ENCODE measurements at places on chromosomes 1 and 21.

DNA sequence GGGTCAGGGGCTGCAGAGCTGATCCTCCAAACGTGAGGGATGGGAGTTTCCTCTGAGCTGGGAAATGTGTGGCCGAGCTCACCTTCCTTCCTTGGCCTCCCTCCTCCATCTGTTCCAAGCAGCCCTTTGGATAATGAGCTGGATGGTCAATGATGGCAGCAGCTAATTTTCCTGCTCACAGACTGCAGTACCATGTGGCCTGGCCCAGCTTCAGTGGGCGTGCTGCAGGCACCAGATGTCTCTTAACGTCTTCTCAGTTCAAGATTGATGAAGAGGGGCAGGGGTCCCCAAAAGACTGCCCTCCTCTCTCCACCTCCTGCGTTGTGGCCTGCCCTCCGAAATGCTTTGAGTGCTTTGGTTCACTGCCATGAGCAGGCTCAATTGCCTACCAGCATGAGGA lies 86.0 kb downstream of the UBIAD1 start:
- peak; percentile 88 for DNase-seq

DNA sequence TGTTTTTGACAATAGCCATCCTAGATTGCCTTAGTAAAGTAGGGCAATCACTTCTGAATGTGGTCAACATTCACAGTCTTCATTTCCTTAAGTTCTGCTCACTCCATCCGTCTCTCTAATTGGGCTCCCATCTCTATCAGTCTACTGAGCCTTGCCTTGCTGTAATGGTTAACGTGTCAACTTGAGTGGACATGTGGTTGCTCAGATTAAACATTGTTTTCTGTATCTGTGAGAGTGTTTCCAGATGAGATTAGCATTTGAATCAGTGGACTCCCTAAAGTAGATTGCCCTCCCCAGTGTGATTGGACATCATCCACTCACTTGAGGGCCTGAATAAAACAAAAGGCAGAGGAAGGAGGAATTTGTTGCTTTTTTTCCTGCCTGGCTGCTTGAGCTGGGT lies 26.4 kb downstream of the C1orf216 start:
- DNase-seq = no peak

DNA sequence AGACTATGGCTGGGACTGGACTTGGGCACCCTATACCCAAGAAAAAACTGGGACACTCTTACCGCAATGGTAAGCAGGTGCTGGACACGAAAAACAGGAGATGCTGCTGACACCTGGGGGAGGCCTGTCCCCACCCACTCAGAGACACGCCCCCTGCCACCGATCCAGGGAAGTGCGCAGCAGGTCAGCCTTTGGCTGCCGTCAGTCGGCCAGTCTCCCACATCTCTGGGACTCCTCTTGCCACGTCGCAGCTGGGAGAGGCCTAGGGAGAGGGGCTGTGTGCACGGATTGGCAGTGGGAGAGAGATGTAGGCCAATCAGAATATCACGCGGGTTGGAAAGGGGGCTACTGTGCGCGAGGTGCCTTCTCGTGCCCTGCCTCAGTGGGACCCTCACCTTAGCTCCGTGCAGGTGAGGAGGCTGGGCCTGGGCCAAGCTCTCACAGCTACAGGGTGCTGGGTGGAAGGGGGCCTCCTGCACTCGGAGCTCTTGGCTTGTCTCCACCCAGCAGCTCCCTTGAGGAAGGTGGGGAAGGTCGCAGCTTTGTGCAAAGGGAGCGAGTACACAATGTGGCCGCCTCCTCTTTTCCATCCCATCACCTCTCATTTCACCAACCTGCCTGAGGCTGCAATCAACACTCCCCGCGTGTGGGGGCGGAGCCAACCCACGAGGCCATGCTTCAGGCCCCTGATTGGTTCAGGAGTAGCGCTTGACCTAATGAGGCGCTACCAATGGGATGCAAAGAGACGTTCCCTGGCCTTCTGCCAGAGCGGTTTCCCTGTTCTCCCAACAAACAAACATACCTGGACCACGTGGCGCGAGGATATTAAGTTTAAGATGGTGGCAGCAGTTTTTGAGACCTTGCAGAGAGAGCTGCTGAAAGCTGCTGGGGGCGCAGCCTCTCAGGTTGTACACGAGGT lies 25.7 kb upstream of the LDLRAP1 start:
- no peak for DNase-seq

DNA sequence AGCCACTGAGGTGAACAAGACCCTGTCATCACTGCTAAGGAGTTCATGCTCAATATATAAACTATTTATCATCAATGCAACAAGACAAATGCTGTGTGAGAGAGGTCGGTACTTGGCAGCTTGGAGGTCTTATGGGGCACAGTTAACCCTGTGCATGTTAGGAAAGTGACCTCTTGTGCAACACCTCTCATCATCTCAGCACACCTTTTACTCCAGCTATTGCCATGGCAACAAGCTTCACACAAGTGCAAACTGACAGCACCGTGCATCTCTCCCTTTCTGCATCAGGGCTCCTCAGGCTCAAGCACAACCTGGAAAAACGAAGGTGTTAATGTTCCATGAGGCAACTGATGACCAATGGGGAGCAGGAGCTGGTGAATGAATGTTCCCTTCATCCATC lies 14.7 kb upstream of the MYSM1 start:
- no peak for DNase-seq

DNA sequence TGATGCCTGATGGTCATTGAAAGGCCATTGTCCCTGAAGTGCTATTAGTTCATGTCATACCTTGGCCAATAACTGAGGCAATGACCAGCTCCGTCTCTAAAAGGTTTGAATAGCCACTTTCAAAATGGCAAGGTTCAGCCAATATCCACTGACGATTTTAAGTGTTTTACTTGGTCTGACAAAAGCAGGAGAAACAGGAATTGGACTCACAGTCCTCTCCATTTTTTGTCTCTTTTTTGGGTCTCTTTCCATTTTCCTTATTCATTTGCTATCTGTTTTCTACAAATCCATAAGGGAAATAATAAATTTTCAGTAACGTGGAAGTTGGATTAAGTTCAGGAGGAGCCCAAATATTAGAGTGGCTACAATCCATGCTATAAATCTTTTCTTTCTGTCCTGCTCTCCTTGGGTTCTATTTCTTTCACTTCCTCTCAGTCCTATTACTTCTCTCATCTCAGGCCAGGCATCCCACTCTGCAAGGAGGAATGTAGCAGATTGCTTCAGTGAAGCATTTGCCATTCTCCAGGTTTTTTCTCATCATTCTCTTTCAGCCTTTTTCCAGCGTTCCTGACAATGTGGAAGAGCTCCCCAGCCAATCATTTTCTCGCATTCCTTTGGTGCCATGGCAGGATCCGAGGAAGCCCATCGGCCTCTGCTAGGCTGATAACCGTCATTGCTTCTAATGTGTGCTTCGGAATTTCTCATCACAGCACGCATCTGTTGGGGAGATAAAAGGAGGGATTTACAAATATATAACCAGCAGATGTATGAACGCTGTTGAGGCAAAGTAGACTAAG lies 414.5 kb downstream of the ADGRL2 start:
- no peak for DNase-seq

DNA sequence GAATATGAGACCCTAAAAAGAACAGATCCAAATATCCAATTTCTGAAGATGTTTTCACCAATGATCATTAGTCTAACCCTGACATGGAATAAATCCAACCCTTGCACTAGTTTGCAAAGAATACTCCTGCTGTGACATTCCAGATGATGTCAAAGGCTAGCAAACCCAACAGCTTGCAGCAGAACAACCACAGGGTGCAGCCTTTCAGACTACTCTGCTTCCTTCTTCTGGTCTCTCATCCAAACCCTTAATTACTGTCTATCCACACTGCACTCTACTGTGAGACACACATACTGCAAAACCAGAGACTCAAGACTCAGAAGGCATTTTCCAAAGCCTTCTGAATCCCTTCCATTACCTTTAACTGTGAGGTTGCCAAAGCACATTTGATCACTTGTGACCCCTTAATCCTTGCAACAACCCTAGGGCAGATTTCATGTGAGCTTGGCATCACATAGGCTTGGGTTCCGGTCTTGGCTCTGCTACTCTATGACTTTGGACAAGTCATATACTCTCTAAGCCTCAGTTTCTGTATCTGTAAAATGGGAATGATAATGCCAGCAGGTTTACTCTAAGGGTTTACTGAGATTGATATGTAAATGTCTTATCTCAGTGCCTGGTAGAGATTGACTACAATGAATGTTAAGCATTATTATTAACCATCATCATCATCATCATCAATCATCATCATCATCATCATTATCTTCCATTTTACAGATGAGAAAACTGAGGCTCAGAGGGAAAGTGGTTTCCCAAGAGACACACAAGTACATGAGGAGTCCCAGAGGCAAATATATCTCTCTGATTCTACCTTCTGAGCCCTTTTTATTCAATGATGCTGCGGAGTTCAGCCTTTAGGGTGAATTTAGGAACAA lies 94.5 kb downstream of the SYF2 start:
- no peak for DNase-seq

GRCh38 chr1:185860311-185860710 lies 126.1 kb downstream of the HMCN1 start:
- no peak for DNase-seq

GRCh38 chr1:2528966-2529783 lies 888 bp downstream of the HES5 start:
- DNase-seq = no peak

DNA sequence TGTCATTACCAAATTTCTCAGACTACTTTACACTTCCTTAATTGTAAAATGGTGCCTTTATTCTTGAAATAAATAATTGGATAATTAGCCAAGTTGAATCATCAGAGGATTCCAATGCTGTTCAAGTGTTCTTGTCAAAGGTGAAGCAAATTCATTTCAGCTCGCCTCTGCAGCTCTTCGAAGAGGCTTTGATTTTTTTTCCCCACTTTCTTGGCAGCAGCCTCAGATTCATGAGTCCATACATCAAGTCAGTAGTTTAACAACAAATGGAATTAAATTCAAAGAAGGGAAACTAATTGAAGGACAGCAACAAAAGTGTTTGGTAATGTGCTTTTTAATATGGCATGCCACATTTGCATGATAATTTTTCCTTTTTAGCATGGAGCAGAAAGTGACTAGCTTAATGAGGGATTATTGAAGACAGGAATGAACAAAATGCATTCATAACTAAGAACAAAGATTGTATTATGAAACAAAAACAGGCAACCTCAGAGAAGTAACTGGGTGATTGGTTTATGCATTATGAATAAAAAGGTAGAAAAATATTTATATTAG lies 239.0 kb downstream of the USH2A start:
- DNase-seq = no peak

DNA sequence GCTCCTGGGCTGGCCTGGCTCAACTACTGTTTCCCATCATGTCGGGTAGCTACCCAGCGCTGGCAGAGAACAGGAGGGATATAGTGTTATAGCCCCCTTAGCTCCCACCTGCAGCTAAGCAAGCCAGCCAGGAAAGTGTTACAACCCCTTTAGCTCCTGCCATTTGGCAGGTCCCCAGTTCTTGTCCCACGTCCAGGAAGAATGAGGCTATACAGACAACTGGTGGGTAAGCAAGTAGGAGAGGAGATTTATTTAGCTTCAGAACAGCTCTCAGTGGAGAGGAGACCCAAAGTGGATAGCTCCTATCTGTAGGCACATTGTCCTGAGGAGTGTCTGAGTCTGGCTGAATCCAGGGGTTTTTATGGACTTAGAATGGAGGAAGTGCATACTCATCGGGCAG lies 741.1 kb upstream of the B3GALT2 start:
- no peak for DNase-seq

DNA sequence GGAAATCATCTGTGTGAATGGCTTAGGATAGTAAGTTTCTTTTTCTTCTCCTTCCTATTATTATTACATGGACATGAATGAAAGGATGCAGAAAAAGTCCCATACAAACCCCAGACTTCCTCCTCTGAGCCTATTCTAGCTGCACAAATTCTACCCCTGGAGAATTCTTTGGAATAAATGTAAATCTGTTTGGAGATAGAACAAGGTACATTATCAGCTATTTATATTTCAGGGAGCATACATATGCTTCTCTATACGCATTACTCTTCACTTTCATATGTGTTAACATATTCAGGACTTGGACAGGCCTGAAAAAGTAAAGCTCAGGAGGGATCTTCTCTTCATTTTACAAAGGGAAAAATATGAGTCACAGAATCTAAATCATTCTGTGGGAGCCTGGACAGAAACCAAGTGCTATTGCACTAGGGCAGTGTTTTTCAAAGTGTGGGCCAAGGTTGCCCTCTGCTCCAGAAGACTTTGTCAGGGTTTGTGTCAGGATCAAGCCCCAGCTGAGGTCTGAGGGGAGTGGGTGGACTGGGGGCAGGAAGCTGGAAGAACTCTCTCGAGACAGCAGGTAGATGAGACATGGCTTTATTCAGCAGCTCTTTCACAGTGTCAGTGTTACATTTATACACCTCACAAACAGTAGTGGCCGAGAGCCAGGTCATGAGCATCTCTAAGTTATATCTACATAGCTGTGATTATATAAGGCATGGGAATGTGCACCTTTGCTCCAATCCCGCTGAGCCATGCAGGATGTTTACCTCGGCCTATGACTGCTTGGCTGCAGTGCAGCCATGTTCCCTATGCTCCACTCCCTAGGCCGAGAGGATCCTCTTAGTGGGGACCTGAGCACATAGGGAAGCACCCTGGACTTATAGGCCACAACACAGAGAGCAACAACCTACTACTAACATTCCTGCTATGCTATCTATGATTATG lies 114.3 kb downstream of the GDAP2 start:
- no peak for DNase-seq

DNA sequence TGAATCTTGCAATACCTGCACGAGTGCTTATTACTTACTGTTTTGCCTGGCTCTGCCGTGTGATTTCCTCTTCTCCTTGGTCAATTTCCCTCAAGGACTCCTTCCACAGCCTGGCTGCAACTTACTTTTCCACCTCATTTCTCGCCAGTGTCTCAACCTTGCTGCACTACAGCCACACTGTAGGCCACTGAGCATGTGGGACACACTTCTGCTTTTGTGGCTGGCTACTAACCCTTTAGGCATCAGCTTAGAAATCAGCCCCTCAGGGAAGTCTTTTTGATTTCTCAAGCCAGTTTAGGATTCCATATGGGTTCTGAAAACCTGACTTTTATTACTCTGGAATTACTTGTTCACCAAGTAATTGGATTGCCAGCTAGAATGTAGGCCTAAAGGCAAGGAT lies 5.2 kb upstream of the DMRTB1 start:
- DNase-seq = no peak

GRCh38 chr1:201842472-201843027 lies 13.6 kb downstream of the IPO9 start:
- DNase-seq = no peak

DNA sequence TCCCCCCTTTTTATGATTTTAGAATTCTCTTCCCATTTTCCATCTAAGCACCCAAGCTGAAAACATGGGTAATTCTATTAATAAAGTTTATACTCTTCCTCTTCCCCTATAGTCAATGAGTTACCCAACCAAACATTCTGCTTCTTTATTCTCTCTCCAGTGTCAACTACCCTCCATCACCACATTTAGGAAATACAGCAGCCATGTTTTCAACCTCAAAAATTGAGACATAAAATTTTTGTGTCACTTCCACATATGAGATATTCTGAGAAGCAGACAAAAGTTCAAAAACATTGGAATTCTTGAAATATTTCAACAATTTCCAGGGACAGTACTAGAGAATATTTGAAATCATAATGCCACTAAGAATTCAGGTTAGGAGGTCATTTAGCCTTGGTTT lies 64.8 kb upstream of the ATP1A1 start:
- DNase-seq = no peak

GRCh38 chr1:248862998-248863881 lies 4.4 kb upstream of the ZNF692 start:
- peak; percentile 77 for DNase-seq

GRCh38 chr1:224509907-224510306 lies 75.3 kb upstream of the WDR26 start:
- DNase-seq = no peak

GRCh38 chr1:245092638-245092976 lies 62.2 kb upstream of the KIF26B start:
- DNase-seq = no peak

All from NCI-H2171 (cell line).